ENCODE measurements at places on chromosomes 7 and 10.

- DNase-seq = no peak
Observed at GRCh38 chr7:30627026-30627425, 32.3 kb downstream of the GARS1 start.

- DNase-seq = no peak
Observed at GRCh38 chr7:24307326-24307725, 23.3 kb downstream of the NPY start.

DNA sequence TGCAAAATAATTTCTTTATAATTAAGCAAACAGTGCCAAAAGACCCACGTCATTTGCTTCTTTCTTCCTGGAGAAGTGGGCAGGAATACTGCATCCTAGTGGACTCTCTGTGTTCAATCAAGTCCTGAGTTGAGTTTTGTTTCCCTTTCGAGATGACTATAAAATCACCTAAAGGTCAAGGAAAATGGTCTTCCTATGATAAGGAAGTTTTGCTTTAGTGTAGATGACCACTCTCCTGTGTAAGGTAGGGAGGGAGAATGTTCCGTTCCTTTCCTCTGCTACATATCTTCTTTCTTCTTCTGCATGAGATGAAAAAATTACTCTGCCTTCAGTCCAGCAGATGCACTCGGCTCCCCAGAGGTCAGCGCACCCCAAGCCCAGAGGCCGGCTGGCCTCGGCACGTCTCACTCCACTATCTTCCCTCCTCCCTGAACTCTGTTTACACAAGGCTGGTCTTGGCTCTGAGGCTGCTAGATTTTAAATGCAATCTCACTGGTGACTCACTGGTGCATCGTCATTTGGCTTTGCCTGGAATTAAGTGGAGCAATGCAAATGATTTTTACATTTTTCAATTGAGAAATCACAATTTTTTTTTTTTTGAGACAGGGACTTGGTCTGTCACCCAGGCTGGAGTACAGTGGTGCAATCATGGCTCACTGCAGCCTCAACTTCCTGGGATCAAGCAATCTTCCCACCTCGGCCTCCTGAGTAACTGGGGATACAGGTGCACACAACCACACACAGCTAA lies 18.6 kb upstream of the VDAC2 start:
- no peak for DNase-seq

DNA sequence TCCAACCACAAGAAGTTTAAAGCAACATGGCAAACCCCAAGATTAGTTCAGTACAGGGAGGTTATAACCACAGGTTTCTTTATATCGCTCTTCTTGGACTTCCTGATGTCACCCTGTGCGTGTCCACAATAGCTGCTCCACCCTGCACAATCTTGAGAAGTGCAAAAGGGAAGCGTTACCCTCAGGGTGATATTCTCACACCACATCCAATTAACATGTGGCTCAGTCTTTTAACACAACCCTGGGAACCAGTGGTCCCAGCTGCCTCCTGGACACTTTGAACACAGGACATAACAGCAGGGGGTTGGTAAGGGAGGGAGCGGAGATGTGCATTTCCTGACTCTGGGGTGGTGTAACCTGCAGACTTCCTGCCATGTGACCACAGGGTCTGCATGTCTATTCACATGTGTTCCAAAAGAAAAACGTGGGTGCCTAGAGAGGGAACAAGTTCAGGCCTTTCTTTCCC lies 64.6 kb downstream of the GSAP start:
- no peak for DNase-seq

DNA sequence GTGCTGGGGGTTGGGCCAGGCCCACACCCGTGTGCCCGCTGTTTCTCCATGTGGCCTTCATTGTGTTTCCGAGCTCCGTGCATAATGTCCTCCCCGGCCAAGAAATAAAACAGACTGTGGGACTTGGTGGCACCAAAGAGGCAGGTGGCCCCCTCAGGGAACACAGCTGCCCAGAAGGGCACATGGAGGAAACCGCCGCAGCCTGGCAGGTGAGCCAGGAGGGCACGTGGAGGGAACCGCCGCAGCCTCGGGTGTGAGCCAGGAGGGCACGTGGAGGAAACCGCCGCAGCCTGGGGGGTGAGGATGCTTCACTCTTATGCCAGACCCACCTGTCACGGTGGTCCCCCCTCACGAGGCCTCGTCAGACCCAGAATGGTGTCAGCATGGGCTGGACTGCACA lies 288.7 kb downstream of the WDR37 start:
- DNase-seq = no peak

GRCh38 chr10:69490876-69491275 lies 39.6 kb downstream of the TSPAN15 start:
- DNase-seq = no peak

DNA sequence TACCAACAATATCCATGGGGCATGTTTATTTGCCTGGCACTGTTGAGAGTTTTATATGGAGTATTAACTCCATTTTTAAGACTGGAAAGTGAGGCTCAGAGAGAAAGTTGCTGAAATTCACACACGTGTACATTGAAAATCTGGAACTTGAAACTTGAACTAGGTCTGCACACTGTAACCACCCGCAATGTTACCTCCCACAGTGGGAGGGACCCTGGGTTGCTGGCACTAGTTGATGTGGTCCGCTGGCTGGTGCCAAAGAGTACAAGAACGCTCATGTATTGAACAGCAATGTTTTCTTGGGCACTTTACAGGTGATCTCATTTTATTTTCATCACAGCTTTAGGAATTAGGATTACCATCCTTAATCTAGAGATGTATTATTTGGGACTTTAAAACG lies 253.2 kb downstream of the INHBA start:
- DNase-seq = no peak

DNA sequence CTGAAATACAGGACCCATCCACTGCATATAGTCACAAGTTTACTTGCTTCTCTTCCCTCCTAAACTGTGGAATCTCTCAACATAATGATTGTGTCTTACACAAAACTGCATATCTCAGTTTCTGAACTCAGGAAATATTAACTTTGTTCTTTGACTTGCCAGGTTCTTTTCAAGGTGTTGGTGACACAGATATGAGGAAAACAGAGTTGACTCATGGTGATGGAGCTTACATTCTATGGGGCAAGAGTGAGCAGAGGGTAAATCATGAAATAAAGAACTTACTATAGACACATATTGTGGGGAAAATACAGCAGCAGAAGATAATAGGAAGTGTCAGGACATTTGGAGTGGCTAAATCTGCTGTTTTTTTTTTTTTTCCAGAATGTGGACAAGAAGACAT lies 72.5 kb upstream of the IGFBP3 start:
- DNase-seq = no peak

GRCh38 chr7:155835446-155836215 lies 23.4 kb upstream of the SHH start:
- no peak for DNase-seq

- DNase-seq = no peak
Observed at GRCh38 chr10:3548702-3549101, 236.3 kb downstream of the KLF6 start.

GRCh38 chr10:96664563-96664962 lies 55.8 kb downstream of the PIK3AP1 start:
- no peak for DNase-seq

DNA sequence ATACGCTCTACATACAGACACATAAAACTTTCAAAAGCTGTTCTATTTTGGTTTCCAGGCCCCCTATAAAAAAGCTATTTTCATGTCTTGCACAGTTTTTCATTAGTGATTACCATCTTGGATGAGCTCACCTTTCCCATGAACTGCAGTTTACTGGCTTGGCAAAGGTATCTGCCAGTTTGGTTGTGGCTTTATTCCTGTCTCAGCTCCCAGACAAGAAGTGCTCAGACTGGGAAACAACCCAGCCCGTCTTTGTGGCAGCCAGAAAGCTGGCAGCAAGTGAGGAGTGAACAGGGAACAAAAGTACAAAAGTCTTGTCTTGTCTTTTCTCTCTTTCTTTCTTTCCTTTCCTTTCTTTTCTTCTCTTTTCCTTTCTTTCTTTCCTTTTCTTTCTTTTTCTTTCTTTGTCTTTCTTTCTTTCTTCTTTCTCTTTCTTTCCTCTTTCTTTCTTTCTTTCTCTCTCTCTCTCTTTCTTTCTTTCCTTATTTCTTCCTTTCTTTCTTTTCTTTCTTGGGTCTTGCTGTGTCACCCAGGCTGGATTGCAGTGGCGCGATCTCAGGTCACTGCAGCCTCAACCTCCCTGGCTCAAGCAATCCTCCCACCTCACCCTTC lies 138.8 kb downstream of the CFAP58 start:
- no peak for DNase-seq

- DNase-seq = no peak
Observed at GRCh38 chr10:118531105-118531852, 64.2 kb downstream of the PRLHR start.
